ENCODE measurements at places on chromosomes 1 and 21. TPM values are rescaled to one million over a fixed set of nuclear protein-coding genes. Genes with fewer than 3 reads are reported as not detected.

The SDC3 gene
- 0.14 TPM for total RNA-seq

The CRP gene
- total RNA-seq = not detected

The FAM151A gene
- total RNA-seq = not detected

- H3K4me3 ChIP-seq = no peak overlapping the region
- no peak overlapping the region for H3K27ac ChIP-seq
- DNase-seq = no peak
- no peaks in the 10 kb centered on the region for H3K36me3 ChIP-seq
Observed at GRCh38 chr1:104593413-104594187, 843.9 kb downstream of the AMY1C start.

DNA sequence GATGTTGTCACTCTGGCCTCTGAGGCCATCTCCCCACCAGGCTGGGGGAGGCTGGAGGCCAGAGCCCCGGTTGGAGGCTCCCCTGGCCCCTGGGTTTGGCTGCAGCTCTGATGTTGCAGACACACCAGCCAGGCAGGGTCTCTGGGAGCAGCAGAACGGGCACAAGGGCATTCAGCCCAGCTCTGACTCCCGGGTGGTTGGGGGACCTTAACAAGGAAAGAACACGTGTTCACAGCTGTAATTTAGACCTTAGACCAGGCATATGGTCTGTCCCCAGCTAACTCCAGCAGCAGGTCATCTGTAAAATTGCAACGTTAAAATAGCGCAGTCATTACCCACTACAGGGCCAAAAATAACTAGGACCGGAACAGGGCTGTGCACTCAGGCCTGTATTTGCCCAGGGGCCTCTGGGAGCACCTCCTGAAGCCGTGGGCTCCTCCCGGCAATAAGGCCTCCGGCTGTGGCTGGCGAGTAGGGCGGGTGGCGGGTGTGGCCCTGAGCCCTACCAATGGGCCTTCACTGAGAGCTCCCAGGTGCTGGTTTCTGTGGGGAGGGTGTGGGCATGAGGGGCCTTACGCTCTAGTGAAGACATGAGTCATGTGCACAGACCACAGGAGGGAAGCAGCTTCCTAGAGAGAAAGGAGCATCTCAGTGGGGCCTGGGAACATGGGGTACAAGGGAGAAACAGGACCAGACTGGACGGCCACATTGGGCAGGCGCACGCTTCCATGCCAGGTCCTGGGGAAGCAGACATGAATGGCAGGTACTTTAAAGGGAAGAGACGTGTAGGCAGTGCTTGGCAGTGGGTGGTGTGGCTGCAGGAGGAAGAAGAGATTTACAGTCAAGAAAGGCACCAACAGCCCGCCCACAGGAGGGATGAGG, 6.1 kb downstream of the LDLRAP1 start:
- H3K4me3 ChIP-seq = peak overlapping the region; percentile 45
- peak; percentile 96 for DNase-seq
- H3K27me3 ChIP-seq = no peaks in the 10 kb centered on the region
- peaks cover 85% of the 10 kb centered on the region for H3K4me1 ChIP-seq
- H3K27ac ChIP-seq = peak overlapping the region; percentile 88

DNA sequence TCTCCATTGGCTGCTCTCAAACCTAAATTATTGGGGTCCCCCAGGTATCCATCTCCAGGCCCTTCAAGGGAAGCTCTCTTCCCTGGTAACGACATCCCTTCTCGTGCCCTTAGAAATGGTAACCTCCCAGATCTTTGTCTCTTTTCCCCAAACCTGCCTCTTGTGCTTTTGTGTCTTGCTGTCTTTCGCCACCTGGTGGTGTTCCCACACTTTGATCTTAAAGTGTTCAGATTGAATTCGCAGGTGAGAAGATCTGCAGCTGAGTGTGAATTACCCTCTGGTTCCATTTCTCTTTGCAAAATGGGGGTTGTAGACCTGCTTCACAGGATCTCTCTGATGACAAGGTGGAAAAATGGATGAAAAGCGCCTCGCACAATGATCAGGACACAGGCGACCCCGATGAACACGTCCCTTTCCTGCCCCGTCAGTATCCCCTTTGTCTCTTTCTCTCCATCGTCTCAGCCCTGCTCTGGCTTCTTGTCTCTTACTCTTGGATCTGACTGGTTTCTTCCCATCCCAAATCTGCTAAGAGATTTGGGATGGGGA, 53.1 kb downstream of the DOP1B start:
- H3K36me3 ChIP-seq = peaks cover 4% of the 10 kb centered on the region
- H3K27ac ChIP-seq = no peak overlapping the region
- peaks cover 13% of the 10 kb centered on the region for H3K4me1 ChIP-seq
- H3K27me3 ChIP-seq = no peaks in the 10 kb centered on the region
- DNase-seq = peak; percentile 74

All from activated CD8-positive, alpha-beta T cell treated with anti-CD3 and anti-CD28 coated beads for 36 hours (primary cell).